ENCODE measurements at places on chromosomes 13 and 19. TPM values are rescaled to one million over a fixed set of nuclear protein-coding genes. Genes with fewer than 3 reads are reported as not detected.

Gene NANOS3
- total RNA-seq = not detected

Gene UHRF1
- total RNA-seq = 66.6 TPM

Gene LILRA5
- not detected for total RNA-seq

Gene ADGRE1
- total RNA-seq = not detected

Gene THSD8
- total RNA-seq = 41.3 TPM

Gene CCNA1
- 4.0 TPM for total RNA-seq

Gene MYPOP
- 11.1 TPM for total RNA-seq

Gene NBEA
- 21.5 TPM for total RNA-seq

Gene ZNF625
- total RNA-seq = 23.3 TPM

Gene IFI30
- total RNA-seq = 25.9 TPM

Gene TICAM1
- 0.65 TPM for total RNA-seq

Gene CPT1C
- 98.3 TPM for total RNA-seq

Gene CEACAM21
- total RNA-seq = not detected

Gene CKM
- total RNA-seq = not detected

Gene ATCAY
- total RNA-seq = 31.6 TPM

Gene CGB2
- total RNA-seq = 0.71 TPM

Gene CALR3
- 0.32 TPM for total RNA-seq

Gene ARL11
- total RNA-seq = 0.40 TPM

Gene CPAMD8
- total RNA-seq = 11.1 TPM

Gene DGKH
- total RNA-seq = 7.9 TPM

Gene RAB3A
- 14.3 TPM for total RNA-seq

Gene TEX29
- total RNA-seq = not detected

Gene ZNF888
- total RNA-seq = 8.6 TPM

Gene MAP4K1
- 14.4 TPM for total RNA-seq

Gene RDH13
- 31.5 TPM for total RNA-seq

Gene PPP1R15A
- total RNA-seq = 12.8 TPM

Gene HCST
- total RNA-seq = 1.1 TPM

Gene TRPC4
- 14.3 TPM for total RNA-seq

Gene SIGLEC6
- total RNA-seq = not detected
